ENCODE measurements at places on chromosomes 11 and 22. TPM values are rescaled to one million over a fixed set of nuclear protein-coding genes. Genes with fewer than 3 reads are reported as not detected.

The ADM2 gene
- total RNA-seq = 6.8 TPM

DNA sequence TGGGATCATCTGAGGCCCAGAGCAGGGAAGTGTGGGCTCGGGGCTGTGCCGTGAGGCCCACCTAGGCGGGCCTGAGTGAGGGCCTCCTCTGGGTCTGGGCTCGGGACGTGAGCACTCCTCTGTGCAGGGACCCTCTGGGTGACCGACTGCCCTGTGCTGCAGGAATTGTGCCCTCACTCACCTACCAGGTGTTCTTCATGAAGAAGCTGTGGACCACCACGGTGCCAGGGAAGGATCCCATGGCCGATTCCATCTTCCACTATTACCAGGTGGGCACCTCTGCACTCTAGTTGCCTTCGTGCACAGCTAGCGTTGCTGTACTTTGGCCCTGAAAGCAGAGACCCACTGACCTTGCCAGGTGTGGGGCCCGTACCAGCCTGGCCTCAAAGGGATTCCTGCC lies 80.5 kb downstream of the MYO7A start:
- DNase-seq = no peak

The PYGM gene
- total RNA-seq = 3.3 TPM

DNA sequence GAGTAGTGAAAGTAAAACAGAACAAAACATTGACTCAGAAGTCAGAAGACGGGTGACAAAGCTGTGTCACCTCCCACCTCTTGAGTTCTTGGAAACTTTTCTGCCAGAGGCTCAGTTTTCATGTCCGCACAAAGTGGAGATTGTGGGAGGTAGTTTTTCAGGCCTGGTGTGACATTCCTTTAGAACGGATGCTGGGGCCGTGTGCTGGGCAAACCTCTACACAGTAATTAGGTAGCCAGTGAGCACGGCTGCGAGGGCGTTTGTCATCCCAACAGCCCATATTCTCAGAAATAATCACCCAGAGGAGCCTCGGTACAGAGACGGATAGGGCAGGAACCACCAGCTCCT lies 1054.4 kb downstream of the TBC1D22A start:
- DNase-seq = no peak

The MS4A4A gene
- total RNA-seq = not detected

The PHLDB1 gene
- total RNA-seq = 3.0 TPM

DNA sequence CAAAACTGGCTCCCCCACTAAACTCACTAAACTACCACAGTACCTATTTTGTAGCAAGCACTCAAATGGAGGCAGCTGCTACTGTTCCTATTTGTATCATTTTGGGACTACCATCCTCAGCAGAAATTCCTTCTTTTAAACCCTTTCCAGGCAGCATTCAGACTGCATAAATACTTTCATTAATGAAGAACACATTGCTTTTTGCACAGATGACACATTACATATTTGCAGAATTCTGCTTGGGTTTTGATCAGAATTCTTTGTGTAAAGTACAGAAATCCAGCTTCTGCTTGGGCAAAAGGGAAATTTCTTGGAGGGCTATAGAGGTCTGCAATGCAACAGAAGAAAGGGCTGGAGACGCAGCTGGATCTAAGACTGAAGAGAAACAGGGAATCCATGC lies 24.2 kb downstream of the RBX1 start:
- no peak for DNase-seq

DNA sequence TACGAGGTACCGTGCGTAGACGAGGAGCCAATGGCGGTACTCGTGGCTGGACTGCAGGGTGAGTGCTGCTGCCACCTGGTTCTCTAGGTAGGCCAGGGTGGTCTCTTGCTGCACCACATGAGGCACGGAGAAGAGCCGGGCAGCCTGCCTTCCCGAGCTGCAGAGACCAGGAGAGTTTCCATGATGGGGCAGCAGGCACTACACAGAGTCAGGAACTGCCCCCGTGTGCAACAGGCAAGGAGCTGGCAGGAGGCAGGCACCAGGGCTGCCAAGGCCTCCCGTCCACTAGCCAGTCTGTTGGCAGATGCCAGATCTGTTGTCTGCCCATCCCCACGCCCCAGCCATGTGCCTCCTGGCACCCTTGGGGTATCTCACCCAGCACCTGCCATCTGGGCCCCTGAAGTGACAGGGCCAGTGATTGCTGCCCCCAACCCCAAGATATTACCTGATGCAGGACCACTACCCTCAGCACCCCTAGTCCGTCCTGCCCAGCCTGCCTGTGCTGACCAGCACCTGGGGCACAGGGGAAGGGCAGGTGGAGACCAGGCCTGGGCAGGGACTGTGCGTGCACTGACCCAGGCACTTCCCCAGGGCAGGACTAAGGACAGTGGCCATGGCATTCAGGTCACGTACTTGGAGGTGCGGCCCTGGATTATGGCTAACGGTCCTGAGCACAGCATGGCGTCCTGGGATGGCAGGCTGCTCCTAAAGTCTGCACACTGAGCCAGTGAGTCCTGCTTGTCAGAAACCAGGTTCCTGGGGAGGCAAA lies 62.0 kb upstream of the CLTCL1 start:
- no peak for DNase-seq

The ROBO4 gene
- not detected for total RNA-seq

DNA sequence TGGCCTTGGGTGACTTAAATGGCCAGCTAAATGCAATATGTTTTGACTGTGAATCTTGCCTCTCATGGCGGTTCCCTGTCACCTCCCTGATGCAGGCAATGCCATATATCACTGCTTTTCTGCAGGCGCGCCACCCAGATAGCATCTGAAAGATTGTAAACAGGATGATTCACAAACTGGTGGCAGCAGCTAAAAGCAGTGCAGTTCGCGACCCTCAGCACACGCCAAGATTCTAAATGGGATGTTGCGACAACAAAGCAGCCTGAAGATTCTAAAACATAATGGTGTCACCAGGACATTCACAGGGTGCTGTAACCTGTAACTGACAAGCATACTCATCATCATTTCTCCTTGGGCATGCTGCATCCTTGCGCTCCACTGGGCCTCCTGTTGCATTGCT lies 440.4 kb upstream of the CADM1 start:
- DNase-seq = no peak

The GPR83 gene
- total RNA-seq = 0.07 TPM

GRCh38 chr11:76653674-76654284 lies 16.8 kb downstream of the LRRC32 start:
- DNase-seq = no peak

The CDCA5 gene
- total RNA-seq = 112 TPM

DNA sequence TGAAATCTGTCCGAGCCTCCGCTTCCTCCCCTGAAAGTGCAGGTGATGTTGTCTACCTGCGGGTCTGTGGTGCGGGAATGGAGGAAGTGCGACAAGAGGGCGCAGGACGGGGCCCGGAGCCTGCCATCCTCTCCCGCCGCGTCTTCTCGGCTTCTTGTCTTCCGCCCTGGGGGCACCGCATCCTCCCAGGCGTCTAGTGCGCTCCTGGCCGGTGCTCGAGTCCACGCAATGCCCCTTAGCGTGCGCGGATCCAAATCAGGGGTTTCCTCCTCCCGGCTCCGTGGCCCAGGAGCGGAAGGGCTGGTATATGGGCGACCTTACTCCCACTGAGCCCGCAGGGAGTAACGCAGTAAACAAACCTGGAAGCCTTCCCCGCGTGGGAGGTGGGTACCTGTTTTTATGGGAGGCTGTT lies 405 bp downstream of the SFI1 start:
- DNase-seq = peak; percentile 57

GRCh38 chr11:85589373-85589772 lies 37.8 kb downstream of the DLG2 start:
- DNase-seq = no peak

The APOBEC3G gene
- total RNA-seq = 66.5 TPM

- DNase-seq = peak; percentile 26
Measured at GRCh38 chr11:94519478-94520084, 7.3 kb downstream of the C11orf97 start.

GRCh38 chr11:23961503-23962338 lies 535.1 kb upstream of the LUZP2 start:
- no peak for DNase-seq

- no peak for DNase-seq
Measured at GRCh38 chr11:37657645-37658044, 1059.6 kb upstream of the RAG2 start.

DNA sequence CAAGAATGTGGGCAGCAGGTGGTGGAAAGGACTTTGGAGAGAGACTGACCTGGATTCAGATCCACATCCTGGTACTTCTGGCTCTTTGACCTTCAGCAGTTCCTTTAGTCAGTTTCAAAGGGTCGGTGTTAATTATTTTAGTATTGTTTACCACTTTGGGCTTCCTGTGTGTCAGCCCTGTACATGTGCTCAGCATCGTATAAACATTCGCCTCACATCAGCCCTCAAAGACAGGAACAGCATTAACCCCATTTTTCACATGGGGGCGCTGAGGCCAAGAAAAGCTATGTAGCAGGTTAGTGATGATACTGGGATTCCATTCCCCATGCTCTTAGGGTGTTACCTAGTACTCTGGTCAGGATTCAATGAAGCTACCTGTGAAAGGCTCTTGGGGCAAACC lies 72.1 kb upstream of the YWHAH start:
- peak; percentile 27 for DNase-seq

GRCh38 chr11:126416542-126417090 lies 61.1 kb downstream of the ST3GAL4 start:
- DNase-seq = peak; percentile 83

GRCh38 chr11:11960687-11961086 lies 47.7 kb downstream of the DKK3 start:
- no peak for DNase-seq

The MS4A7 gene
- total RNA-seq = not detected
